HL-60 (cell line): ENCODE measurements at places on chromosomes 16 and 17.

GRCh38 chr17:9079461-9080103 lies 58.3 kb downstream of the NTN1 start:
- DNase-seq = peak; percentile 32

GRCh38 chr16:67770346-67770991 lies 35.9 kb downstream of the RANBP10 start:
- no peak for DNase-seq

GRCh38 chr16:65702707-65703402 lies 581.0 kb upstream of the CDH11 start:
- no peak for DNase-seq

DNA sequence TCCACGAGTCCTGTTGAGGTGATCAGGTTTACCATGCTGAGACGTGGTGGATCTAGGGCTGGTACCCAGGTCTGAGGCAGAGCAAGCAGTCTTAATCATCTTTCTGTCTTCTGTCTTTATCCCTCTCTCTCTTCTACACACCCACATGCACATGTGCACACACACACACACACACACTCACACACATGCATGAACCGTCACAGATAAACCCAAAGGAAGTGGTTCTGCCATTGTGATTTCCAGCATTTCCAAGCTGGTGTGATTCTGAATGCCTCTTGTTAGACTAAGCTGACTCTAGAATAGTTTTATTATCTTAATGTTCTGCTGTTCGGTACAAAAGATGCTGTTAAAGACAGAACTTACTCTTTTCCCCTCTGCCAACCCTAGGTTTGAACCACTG lies 411.8 kb upstream of the SALL1 start:
- no peak for DNase-seq

DNA sequence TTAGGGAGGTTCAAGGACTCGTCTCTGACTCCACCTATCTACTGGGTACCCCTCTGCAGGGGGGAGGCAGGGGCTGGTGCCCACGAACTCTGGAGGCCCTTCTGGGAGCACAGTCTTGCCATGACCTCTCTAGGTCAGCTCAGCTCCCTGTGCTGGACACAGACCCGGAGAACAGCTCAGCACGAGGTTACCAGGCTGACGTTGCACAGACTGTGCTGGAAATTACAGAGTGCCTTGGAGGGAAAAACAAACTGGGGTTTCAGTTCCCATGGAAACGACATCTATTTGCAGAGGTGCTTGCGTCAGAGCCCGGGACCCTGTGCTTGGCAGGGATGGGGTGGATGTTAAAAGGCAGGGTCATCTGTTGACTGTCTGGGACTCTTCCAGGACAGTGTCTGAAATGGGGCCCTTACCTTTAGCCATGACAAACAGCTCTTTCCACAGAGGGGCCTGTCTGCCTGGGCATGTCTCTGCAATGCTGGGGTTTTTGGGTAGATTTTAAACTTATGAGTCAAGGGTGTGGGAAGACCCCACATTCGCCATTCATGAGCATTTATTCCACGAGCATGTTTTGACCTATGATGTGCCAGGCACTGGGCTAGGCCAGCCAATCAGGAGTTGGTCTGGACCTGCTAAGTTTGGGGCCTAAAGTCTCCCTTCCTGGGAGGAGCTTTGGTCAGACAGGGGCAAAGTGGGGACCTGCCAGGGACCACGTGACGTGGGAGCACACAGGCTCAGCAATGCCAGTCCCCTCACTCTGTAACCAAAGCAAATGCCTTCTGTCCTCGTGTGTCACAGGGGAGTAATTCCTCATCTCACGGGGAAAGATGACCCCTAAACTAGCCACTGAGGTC lies 22.5 kb downstream of the CCR7 start:
- no peak for DNase-seq

GRCh38 chr16:53090286-53090590 lies 35.4 kb downstream of the CHD9 start:
- no peak for DNase-seq

- no peak for DNase-seq
These were observed 225.3 kb upstream of the TBX2 start for GRCh38 chr17:61174310-61174709.

DNA sequence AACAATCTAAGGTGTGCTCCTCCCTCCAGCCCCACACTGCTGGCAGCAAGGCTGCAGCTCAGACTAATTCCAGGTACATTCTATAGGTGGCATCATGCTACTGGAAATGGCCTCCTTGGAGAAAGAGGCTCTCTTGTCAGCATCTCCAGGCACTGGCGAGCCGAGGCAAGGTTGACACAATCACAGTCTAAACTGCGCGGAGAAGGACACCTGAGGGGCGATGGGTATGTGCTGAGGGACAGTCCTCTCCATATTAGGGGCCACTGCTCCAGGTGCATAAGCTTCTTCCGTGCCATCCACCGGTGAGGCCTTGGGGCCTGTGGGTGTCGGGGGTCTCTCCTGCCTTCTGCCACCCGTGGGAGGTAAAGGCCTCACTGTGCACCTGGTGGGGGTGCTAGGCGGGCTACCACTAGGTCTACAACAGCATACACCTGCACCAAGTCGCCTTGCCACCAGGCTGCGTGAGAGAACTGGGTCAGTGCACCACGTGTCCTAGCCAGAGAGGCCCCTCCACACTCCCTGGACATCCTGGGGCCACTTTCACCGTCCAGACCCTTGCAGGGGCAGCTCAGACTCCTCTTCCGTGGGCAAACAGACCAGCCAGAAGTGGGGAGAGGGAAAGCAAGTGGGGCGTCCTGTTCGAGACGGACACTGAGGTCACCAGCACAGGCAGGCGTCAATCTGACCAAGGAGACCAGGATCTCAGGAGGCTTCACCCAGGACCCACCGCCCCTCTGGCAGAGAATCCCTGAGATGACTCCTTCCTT lies 12.1 kb upstream of the CBX8 start:
- peak; percentile 57 for DNase-seq

DNA sequence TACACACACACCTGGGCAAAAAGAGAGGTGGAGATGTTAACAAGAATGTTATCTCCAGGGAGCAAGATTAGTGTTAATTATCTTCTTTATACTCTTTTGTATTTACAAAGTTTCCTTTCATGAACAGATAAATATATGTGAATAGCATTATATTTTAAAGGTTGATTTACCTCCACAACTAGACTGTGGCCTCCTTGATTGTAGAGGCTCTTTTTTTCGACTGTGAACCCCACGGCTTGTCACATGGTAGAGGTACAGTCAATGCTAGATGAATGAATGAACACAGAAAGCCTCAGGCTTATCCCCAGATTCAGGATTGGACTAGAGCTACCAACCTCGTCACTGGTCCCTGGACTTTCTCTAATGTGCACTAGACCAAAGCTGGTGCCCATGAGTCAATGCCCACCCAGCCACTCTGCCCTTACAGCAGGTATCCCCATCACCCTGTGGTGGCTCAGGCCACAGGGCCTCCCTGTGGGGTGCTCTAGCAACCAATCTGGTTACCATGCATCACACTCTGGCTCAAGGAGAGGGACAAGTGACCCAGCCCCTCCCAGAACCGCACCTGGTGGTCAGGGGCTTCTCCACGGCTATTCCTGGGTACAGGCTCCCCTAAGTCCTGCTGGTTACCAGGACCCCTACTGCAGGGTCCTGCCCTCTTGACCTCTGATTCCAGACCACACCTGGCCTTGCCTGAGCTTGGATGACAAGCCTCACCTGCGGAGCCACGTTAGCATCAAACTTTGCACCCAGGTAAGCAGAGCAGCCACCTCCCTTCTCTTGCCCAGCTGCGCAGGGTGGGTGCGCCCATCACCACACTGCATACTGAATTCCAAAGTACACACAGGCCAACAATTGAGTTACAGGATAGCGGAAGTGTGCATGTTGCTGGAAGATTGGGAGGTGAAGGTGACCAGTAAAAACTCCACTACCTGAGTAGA lies 101.0 kb downstream of the CDYL2 start:
- DNase-seq = no peak

GRCh38 chr16:8620535-8620934 lies 963 bp upstream of the METTL22 start:
- DNase-seq = no peak

DNA sequence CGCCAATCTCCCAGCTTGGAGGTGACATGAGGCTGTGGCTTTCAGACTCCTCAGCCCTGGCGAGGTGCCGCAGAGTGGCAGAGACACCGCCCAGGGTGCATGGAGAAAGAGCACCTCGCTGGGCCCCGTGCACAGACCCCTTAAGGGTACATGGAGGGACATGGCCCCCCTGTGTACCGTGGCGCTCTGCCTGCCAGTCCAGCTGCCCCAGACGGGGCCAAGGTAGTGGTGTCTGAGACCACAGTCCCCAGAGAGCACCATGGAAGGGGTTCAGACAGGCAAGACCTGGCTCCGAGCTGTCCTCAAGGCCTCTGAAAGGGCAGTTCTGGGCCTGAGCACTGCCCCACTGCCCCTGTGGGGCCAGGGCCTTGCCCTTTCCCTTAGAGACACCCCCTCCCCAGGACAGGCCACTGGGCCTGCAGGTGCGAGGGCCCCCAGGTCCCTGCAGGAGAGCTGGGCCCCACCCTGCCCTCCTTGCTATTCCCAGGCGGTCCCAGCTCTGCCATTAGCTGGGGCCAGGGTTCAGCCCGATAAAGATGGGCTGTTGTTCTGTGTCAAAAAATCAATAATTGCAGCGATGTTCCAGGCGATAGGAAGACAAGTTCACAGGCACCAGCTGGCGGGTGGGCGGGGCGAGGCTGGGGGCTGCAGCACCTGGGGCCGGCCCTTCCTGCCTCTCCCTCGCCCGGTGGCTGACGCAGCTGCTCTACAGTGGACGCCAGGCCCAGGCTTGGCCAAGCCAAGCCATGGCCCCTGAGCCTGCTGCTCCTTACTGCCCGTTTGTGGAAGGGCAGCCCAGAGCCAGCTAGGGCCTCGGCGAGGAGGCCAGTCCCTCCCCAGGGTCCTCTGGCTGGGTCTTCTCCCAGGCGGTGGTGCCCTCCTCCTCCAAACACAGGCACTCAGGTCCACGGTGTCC lies 51.7 kb downstream of the ZFPM1 start:
- no peak for DNase-seq

DNA sequence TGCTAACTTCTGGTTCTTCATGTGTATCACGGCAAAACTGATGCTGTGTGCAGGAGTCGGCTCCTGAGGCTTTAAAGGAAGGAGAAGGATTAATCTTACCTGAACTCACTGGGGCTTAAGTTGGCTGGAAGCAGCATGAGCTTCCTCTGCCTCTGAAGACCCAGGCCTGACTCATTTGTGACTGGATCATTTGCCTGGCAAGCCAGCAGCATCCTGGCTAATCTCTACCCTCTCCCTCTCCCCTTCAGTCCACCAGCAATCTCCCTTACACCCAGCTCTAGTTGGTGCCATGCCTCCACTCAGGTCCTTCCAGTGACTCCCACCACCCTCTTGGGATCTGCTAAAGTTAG lies 150.3 kb downstream of the IRX3 start:
- no peak for DNase-seq

DNA sequence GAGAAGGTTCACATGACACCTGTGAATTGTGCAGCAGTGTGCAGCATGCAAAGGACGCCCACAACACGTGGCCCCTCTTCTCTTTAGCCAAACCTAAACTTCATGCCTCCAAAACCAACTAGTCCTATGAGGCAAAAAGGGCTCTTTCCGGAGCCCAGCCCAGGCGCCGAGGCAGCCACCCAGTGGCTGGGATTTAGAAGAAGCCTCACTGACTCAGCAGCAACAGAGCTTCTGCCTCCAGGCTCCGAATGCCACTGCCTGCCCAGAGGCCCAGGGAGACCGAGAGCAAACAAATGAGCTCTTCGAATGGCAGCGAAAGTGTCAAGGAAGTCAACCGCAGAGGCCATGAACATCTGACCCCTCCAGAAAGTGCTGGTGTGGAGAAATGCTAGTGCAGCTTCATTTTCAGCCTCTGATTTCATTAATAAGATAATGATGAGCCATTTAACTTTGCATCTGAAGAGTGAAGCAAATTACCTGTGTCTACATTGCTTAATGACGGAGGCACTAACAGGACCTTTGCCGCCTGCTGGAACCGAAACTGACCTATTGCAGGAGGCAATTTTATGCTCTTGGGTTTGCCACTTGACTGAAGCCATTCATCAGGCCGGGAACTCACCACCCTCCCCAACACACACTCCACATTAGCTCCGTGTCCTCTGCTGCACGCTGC lies 157.7 kb upstream of the RPL38 start:
- DNase-seq = no peak

- DNase-seq = no peak
These were observed 17.1 kb upstream of the VPS4A start for GRCh38 chr16:69294051-69294450.

- DNase-seq = no peak
These were observed 60.3 kb downstream of the RMI2 start for GRCh38 chr16:11405331-11406176.

- DNase-seq = no peak
These were observed 7.7 kb upstream of the ACTG1 start for GRCh38 chr17:81520021-81520901.

- DNase-seq = no peak
These were observed 37.1 kb upstream of the KCNJ12 start for GRCh38 chr17:21339011-21339410.

DNA sequence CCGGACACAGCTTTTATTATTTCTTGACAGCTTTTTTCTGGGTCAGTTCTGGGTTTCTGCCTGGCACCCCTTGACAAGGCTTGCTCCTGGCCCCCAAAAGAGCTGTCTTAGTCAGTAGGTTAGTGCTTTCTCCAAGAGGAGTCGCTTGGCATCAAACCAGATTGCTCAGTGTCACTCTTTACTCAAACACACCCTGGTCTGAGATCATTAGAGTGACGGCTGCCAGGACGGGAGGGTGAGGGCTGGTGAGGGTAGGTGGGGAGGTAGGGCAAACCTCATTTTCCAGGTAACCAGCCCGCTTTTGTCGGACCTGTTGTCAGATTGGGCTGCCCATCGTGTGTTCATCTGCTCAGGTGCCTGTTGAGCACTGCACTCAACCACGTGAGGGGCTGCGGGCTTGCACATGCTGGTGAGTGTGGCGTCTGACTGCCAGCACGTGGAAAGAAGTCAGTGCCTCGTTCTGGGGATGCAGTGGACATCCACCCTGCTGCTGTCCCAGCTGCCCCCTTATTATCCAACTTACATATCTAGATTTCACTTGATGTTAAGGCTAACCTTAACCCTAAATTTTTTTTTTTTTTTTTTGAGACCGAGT lies 12.4 kb downstream of the TMEM94 start:
- no peak for DNase-seq

DNA sequence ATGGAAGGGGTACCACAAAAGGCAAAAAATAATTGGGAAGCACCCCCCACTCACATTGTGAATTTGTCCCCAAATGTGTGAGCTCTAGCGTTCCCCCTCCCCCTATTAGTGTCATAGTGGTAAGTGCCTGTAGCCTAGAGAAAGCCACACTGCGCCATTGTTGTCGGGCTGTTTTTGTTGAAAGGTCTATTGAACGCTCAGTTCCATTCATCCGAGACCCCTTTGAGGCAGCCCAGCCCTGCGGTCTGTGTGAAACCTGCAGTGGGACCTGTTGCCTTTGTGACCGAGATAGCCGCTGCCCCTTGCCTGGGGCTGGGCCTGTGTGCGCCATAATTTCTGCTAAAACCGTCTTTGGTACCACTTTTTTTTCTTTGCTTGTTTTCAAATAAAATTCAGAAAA lies 3.0 kb downstream of the JPT2 start:
- no peak for DNase-seq

DNA sequence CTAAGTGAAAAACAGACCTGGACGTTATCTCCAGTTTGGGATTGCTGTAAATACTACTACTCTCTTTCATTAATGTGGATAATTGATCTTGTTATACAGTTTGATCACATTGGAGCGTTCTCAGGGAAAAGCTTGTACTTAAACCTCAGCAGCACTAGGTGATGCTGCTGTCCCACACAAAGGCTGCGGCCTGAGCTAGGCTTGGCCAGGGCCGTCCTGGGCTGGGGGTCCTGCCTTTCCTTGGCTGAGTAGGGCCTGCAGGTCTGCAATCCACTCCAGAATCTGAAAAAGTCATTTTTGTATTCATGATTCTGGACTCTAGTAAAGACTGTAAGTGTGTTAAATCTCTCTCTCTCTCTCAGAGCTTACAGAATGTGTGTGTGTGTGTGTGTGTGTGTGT lies 23.7 kb upstream of the PMFBP1 start:
- DNase-seq = no peak
